ENCODE measurements at places on chromosomes 1 and 21.

DNA sequence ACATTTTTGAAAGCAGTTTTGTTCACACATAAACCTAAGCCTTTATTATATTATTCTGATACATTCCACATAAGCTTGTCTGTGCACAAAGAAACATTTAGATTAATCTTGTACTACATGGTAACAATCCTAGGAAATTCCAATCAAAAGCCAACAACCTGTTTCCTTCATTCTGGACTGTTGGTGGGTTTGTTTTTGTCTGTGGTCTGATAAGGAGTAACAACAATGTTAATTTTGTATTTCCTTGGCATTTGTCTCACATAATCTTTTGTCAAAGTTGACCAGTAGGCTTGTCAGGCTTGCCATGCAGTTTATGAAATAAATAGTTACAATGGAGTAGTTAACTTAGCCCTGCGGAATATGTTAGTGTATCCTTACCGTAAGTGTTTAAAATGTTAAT is 183.3 kb downstream of the DHRS3 start:
- no peak for DNase-seq

DNA sequence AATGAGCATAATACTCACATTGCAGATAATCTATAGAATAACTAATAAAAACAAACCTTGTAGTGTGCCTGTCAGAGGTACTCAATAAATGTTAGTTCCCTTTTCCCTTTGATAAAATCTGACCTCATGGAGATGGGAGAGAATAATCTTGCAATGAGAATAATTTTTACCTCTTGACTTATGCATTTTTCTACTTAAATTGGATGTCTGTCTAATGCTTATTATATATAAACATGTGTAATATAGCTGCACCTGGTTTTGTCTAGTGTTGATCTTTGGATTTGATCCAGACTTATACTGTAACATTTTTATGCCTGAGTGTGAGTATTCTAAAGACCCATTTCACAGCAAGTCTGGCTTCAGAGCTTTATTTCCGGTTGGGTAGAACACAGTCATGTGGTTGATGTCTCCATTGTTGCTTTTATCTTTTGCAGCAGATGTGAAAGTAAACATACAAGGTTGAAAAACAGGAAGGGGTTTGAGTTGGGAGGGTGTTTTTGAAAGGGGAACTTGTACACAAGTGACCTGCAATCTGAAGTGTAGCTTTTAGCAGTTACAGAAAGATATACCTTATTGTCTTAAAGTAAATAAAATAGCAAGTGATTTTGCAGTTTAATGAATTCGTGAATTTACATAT is 12.4 kb downstream of the EPB41 start:
- peak; percentile 19 for DNase-seq

- DNase-seq, result no peak
These were observed 261.5 kb downstream of the ADGRL2 start for GRCh38 chr1:82062206-82062605.

- no peak for DNase-seq
These were observed 26.7 kb upstream of the MYSM1 start for GRCh38 chr1:58726581-58726980.

DNA sequence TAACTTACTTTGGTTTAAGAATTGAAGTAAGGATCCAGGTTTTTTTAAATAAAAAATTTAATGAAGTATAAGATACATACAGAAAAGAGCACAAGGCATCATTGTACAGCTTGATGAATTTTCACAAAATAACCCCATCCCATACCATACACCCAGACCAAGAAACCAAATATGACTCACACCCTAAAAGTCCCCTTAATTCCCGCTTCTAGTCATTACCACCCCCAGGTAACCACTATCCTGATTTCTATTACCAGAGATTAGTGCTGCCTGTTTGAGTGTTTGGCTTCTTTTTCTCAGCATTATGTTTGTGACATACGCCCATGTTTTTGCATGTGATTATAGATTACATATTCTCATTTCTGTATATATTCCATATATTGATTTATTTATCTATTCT is 98.5 kb upstream of the HIVEP3 start:
- DNase-seq, result no peak

- DNase-seq, result no peak
These were observed 123.7 kb downstream of the UBR4 start for GRCh38 chr1:19086176-19086875.

DNA sequence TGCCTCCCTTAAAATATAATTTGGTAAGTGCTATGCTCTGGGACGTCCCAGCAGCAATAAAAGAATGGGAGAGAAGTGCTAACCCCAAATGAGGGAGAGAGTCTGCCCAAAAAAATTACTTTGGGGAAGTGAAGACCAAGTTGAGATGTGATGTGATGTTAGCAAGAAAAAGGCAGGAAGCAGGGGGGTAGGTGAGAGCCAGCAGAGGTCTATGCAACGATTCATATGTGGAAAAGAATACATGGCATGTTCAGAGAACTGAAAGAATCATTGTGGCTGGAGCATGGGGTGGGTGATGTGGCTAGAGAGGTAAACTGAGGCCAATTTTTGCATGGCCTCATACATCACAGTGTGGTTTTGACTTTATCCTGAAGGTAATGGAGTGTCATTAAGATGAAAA is 5.6 kb upstream of the CTPS1 start:
- DNase-seq, result no peak

DNA sequence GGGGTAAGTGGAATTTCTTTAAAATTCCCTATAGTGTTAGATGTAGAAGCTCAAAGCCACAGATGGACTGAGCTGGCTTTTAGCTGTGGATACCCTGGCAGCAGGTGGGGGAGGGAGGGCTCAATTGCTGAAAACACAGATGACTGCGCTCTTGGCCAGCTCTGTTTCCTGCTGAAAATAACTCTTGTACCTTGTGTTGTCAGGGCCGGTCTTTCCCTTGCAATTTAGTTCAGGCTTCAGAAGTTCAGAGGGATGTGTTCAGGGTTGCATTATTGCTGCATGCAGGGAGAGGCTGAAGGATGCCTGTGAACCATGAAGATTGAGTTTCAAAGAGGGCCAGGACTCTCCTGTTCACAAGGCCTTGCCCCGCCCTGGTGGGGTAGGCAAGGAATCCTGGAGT is 58.1 kb upstream of the GCLM start:
- DNase-seq, result no peak

DNA sequence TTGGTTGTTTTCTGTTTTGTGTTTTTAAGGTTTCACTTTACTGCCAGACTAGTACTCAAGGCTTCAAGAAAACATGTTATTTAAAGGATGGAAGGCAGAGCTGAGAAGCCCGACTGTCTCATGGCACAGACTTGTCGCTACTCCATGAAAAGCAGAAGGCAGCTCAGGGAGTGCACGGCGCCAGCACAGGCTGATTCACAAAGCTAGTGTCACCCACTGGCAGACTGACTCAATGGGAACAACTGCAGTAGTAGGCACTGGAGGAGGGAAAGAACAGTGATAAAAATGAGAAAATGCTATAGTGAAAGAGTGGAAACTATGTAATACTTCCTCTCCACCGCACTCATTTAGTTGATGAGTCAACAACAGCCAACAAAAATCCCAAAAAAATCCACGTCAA is 14.7 kb downstream of the HSF2BP start:
- DNase-seq, result no peak

DNA sequence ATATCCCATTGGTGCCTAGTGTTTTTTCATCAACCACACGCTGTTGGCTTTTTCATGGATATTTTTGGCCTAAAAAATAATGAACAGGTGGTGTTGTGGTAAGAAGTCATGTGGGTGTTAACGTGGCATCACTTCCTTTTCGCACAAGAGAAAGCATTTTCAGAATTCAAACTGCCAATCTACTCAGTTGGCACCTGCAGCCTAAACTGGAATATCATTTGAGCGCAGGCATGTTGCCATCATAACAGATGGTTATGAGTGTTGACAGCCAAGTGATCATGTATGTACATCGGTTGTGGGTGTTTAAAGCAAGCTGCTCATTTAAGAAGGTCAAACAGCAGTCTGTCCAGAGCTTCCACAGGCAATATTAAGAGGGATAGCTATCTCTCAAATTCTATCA is 1963.0 kb downstream of the NCAM2 start:
- DNase-seq, result no peak

DNA sequence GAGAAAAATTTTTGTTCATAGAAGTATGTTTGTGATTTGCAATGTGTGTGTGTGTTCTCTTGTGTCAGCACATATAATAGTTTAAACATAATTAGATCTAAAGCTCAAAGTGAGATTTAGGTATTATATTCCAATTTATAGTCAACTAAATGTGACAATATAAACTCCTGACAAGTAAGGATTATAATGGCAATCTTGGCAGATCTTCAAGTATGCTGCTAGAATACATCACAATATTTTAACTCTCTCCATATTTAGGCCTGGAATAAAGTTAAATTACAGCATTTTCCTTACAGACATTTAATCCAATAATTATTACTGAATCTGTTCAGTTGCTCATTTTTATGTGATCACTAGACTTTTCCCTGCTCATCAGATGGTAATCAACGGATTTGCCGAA is 65.8 kb downstream of the LYPLAL1 start:
- no peak for DNase-seq

DNA sequence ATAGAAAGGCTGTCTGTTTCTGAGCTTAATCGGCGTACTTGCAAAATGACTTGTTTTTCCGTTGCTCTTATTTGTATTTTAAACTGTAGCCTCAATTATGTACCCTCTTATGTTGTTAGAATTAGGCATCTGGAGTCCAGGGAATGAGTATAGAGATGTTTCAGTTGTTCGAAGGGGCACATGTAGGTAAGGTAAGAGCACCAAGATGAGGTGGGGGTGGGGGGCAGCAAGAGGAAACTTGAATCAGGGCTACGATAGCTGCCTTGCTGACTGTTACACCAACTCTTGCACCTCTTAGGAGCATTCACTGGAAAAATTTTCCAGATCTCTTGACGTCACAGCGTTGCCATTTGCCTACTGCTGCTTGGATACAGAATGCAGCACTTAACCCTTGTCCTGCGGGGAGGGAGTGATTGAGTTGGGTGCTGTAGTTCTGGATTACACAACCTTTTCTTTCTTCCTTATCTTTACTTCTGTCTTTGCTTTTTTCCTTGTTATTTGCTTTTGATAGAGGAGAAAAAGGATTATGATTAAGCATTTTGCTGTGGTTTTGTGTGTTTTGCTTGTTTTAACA is 3.2 kb downstream of the ATP1B1 start:
- no peak for DNase-seq

GRCh38 chr21:34129901-34130715 is 56.7 kb downstream of the MRPS6 start:
- no peak for DNase-seq

- DNase-seq, result no peak
These were observed 83.1 kb downstream of the ESRRG start for GRCh38 chr1:216640100-216640499.

GRCh38 chr1:6535214-6535613 is 19.1 kb downstream of the NOL9 start:
- DNase-seq, result no peak

DNA sequence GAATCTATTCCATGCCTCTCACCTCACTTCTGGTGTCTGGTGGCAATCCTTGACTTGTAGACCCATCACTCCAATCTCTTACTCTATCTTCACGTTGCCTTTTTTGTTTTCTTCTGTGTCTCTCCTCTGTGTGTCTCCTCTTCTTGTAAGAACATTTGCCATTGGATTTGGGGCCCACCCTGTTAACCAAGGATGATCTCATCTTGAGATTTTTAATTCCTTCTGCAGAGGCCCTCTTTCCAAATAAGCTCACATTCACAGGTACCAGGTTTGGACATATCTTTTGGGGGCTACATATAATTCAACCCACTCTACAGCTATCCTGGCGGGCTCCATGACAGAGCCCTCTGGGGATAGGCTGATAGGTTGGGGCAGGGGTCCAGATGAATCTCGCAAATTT is 55.8 kb downstream of the UBE2T start:
- DNase-seq, result no peak

GRCh38 chr1:227765261-227766014 is 30.2 kb downstream of the SNAP47 start:
- no peak for DNase-seq

- DNase-seq, result no peak
These were observed 51.9 kb downstream of the LDLRAD2 start for GRCh38 chr1:21863981-21864380.

DNA sequence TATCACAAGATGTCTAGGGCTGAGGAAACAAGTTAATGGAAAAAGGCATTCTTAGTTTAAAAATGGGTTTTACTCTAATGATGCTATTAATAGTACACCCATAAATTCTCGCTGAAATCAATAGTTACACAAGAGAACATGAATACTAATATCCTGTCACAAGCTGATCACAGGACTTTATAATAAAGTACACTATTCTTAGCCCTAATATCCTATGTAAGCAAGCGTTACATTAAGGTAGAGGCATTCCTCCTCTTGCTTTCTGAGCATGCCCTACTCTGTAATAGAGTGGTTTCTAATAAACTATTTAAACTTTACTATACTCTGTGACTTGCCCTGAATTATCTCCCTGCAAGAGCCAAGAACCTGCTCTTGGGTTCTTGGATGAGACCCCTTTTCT is 6.5 kb upstream of the PACC1 start:
- no peak for DNase-seq

Measured in stimulated activated CD4-positive, alpha-beta T cell treated with anti-CD3 and anti-CD28 coated beads, Interleukin-1b, Interleukin-23, amount 100 ng/mL, for 4 hours (primary cell).